CD4-positive, alpha-beta T cell treated with Interleukin-17A for 1 hour (primary cell): ENCODE measurements at places on chromosomes 16 and 17.

DNA sequence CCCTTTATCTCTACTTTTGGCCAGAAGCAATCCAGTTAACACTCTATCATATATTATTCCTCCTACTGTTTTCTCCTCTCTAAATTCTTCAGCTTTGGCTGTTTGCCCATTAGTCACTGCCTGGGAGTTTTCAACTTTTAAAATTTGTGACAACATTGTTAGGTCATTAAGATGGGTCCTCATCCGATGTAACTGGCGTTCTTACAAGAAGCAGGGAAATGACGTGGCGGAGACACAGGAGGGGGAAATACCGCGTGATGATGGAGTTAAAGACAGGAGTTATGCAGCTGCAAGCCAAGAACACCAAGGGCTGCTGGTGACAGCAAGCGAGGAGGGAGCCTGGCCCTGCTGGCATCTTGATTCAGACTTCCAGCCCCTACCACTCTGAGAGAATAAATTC, 34.8 kb upstream of the CPHXL start:
- DNase-seq, result peak; percentile 15

GRCh38 chr16:16075488-16076422, 126.3 kb downstream of the ABCC1 start:
- DNase-seq, result peak; percentile 23

GRCh38 chr17:46264456-46265198, 30.3 kb upstream of the LRRC37A start:
- DNase-seq, result peak; percentile 28

GRCh38 chr16:16828913-16829398, 450.0 kb downstream of the NPIPA7 start:
- DNase-seq, result no peak

DNA sequence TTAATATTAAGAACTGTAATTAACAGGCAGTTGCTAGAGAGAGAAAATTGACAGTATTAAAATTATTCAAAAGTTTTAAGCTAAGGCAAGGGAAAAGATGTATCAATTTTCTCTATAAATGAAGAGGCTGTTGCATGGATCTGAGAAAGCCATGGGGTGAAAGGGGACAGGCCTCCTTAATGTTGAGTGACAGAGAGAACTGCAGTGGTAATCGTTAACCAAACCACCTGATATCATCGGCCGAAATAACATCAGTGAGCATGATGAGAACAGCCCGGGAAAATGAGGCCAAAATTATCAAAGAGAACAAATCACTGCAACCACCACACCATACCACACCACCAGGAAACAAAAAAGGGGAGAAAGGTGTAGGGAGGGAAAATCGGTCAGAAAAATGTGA, 3.6 kb downstream of the ZNF423 start:
- DNase-seq, result no peak
